ENCODE measurements at places on chromosomes 11 and 22.

DNA sequence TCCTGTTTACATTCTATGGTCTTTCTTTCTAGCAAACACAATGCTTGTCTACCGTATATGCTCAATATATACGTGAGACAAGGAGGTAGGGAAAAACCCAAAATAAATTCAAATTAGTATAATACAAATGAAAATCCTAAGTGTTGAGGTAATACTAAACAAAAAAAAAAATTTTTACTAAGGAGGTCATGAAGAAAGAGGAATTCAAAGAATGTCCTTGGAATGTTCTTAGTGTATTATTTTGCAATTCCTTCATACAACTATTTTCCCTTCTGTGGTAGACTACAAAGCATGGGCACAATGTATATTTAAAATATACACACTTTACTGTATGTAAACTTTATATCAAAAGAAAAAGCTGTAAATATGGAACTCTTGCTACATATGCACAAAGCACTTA is 36.4 kb downstream of the PIK3C2A start:
- DNase-seq = no peak

- DNase-seq = no peak
Observed at GRCh38 chr22:44623771-44624510, 78.1 kb upstream of the PRR5 start.

DNA sequence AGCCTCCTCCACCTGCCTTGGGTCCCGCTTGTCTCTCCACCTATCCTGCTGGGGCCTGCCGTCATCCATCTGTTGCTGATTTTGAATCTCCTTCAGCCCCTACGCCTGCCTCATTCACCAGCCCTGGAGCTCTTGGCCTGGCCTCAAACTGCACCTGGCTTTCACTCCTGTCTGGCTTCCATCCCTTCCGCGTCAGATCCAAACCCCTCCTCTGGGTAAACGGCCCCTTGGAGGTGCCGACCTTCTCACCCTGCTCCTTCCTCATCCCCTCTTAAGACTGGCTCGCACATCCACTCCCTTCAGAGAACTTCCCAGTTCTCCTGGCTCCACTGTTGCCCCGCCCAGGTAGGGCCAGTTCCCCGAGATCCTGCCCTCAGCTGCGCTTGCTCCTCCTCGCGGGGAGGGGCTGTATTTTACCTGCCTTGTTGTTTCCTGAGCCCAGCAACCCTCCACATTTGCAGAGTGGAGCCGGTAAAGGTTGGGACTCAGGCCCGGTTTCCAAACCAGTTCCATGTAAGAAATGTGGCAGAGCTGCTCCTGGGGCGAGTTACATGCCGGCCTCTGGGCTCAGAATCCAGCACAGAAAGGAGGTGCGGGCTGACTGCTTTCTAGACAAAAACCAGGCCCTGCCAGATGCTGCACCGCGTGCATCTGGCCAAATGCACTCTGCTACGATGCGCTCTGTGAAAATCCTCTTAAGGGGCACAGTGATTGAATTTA is 13.9 kb upstream of the SHANK2 start:
- DNase-seq = no peak

GRCh38 chr22:43796567-43796966 is 15.5 kb downstream of the EFCAB6 start:
- no peak for DNase-seq

DNA sequence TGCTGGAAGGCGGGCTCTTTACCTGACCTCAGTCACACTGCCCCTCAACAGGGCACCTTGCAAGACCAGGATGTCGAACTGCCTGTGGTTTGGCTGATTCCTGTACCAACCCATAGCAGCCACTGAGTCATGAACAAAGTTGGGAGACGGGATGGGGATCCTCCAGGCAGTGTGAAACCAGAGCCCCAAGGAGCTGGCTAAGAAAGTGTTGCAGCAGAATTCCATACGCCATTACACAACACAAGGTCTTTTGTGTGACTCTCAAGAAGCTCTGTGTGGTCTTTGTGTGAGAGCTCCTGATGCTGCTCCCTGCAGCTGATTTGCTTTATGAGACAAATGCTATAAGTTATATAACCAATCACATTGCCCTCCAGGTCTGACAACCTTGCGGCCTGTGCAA is 617.7 kb downstream of the OPCML start:
- DNase-seq = no peak

- no peak for DNase-seq
Observed at GRCh38 chr11:66414120-66414934, 6.5 kb upstream of the NPAS4 start.

DNA sequence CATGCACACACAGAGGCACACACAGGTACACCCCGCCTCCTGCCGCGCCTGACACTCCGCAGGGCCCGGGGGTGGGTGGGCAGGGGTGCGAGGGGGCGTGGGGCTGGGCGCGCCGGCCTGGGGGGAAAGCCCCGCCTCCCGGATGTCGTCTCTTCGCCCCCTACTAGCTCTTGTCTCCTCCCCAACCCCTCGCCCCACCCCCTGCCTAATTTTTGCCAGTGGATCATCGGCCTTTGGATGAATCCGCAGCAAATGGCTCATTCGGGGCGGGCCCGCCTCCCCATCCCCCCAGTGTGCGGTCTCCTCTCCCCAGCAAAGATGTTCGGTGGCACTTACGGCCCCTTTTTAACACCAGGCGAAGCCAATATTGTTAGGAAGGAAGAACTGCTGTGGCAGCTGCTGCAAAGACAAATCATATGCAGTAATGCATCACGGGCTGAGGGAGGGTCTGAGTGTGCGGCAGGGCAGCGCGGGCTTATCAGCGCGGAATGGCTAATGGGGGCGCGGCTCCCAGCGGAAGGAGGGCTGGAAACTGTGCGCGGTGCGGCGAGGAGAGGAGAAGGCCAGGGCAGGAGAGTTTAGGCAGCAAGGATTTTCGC is 13.4 kb upstream of the NECTIN1 start:
- no peak for DNase-seq

DNA sequence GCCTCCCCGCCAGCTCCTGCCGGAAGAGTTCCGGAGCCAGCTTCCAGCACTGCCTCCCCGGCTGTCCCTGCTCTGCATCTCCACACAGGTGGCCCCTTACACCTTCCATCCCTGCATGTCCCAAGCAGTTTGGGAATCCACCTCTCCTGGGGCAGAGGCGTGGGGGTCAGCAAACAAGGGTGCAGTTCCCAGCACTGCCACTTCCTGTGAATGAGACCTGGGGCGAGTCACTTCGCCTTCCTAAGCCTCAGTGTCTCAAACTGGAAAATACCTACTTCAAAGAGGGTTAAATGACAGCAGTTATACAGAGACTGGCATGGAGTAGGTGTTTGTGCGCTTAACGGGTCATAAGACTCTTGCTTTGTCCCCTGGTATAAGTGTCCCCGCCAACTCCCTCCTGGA is 5.2 kb downstream of the CYTH4 start:
- DNase-seq = no peak

GRCh38 chr22:45304971-45305370 is 4.8 kb upstream of the FAM118A start:
- DNase-seq = no peak

- no peak for DNase-seq
Observed at GRCh38 chr11:45028911-45029682, 78.4 kb upstream of the TP53I11 start.

GRCh38 chr11:103530257-103530656 is 421.0 kb downstream of the DYNC2H1 start:
- DNase-seq = no peak

DNA sequence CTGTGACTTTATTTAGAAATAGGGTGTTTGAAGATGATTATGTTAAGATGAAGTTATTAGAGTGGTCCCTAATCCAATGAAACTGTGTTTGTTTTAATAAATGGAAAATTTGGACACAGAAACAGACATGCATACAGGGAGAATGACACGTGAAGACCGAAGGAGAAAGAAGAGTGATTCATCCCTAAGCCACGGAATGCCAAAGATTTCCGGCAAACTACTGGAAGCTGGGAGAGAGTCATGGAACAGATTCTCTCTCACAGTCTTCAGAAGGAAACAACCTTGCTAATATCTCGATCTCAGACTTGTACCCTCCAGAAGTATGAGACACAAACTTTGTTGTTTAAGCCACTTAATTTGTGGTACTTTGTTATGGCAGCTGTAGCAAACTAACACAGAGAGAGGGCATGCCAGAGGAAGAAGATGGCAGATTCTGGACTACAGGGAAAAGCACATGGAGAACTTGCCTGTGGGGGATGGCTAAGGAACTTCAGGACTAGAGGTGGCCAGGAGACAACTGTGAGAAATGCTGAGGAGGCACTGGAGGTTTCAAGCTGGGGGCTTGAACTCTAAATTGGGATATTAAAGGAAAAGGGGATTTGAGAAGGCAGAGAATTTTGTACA is 733.5 kb upstream of the CCDC90B start:
- no peak for DNase-seq

DNA sequence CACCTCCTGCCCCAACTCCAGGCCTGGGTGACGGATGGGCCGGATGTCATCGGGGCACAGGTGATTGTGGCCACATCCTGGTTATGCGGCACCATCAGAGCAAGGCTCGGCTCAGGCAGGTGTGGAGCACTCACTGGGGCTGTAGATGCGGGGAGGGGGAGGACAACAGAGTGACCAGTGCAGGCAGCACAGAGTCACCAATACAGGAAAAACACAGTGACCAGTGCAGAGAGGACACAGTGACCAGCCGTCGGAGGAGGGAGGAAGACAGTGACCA is 209.1 kb downstream of the BRD1 start:
- DNase-seq = no peak

DNA sequence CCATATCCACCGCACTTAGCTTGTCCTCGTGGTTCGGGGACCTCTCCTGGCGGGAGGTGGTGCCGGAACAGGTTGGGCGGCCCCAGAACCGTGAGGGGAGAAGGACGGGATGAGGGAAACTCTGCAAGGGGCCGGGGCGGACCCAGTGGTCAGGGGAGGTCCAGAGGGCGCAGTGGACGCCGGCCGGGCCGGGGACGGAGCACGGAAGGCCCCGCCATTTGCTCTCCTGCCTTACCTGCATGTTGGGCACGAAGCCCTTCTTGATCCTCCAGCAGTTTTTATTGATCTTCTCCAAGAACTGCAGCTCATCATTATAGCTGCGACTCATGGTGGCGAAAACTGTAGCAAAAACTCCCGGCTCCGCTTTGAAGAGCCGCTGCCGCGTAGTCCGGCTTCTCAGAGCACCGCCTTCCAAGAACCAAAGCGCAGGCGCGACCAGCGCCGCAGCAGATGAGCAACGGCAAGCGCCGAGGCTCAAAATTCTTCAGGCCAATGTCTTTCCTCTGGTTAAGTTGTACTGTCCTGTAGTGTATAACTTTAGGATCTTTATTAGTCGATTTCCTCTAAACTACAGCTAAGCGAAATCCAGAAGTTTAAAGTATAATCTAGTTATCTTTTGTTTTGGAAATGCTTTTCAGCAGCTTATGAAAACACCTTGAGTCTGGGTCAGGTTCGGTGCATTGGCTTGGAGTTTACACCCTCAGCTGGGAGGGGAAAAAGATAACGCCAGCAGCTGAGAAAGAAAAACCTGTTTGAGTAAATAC is at the start of gene RTCB:
RTCB (minus strand) TSS at position 419 of the 764 bp plus-strand sequence; CDS start at position 328, 91 bp downstream.
- peak; percentile 74 for DNase-seq

DNA sequence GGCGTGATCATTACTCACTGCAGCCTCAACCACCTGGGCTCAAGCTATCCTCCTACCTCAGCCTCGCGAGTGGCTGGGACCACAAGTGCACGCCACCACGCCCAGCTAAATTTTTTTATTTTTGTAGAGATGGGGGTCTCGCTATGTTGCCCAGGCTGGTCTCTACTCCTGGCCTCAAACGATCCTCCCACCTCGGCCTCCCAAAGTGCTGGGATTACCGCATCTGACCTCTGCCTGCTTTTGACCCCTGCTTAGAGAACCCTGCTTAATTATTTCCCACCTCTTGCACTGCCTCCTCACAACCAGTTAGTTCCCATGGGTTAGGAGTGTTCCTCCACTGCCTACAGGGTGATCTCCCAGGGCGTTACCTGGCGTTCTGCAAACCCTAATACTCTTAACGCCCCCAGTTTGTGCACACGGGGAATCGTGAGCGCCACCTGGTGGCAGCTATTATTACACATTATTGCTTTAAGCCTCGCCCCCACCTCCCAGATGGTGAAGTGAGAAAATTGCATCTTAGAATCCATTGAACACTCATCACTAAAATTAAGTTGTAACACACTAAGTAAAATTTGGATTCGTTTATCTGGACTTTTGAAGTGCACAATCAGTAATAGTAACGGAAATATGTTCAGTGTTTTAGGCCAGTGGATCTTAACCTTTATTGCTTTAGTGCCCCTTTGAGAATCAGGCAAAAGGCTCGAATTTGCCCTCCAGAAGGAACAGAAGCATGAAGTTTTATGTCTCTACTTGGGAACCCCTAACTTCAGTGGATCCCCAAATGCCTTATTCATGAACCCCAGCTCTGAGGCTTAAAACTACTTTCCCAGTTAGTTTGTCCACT is 61.4 kb upstream of the ASPHD2 start:
- DNase-seq = peak; percentile 41

- DNase-seq = no peak
Observed at GRCh38 chr22:37559901-37560607, at the start of gene CDC42EP1. CDC42EP1 (plus strand) TSS chr22:37560480; CDS start chr22:37566350, 5,870 bp downstream.

GRCh38 chr11:118003456-118003855 is 17.3 kb downstream of the IL10RA start:
- DNase-seq = no peak

DNA sequence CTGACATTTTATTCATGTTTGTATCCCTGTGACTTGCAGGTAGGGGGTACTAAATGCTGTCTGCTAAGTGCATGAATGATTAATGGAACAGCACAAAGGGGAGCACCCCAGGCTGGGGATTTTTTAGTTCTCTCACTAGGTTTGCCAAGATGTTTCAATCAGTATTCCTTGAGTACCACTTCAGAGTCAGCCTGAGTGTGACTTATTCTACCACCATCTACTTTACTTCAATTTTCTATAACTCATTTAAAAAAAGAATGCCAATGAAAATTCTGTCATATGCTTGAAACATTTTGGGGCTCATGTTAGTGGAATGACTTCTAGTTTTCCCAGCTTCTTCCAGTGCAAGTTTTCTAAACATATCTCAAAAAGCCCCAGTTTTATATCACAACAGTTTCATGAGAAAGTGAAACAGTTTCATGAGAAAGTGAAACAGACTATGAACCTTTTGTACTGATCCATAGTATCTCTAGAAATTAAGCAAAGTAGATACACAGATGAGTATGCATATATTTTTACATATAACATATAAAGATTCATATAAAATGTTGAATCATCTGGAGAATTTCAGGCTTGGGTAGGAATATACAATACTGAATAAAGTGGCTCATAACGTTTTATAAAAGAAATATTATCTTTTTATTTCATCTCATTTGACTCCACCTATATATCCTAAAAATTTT is 252.4 kb downstream of the GRM5 start:
- no peak for DNase-seq

- no peak for DNase-seq
Observed at GRCh38 chr22:17753401-17753989, 20.8 kb downstream of the BID start.

All from NCI-H2171 (cell line).